ENCODE measurements at places on chromosomes 13 and 19.

DNA sequence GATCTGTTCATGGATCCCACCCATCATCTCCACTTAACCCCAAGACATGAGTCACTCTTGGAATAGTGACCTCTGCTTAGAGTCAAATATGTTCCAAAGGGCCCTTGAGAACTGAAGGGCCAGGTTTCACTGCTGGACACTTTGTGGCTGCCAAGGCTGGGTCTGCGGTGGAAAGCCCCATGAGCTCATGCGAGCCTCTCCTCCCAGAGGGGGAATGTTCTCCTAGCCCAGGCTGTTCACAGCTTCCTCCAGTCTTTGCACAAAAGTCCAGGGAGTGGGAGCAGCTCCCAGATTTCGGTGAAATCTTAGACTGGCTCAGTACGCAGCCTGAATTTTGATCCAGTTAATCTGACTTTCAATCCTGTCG, 732 bp upstream of the DCLK1 start:
- H3K27ac ChIP-seq = no peak overlapping the region
- H3K36me3 ChIP-seq = no peaks in the 10 kb centered on the region
- H3K4me1 ChIP-seq = no peaks in the 10 kb centered on the region
- no peak for DNase-seq
- no peak overlapping the region for H3K4me3 ChIP-seq
- H3K27me3 ChIP-seq = peaks cover 30% of the 10 kb centered on the region

DNA sequence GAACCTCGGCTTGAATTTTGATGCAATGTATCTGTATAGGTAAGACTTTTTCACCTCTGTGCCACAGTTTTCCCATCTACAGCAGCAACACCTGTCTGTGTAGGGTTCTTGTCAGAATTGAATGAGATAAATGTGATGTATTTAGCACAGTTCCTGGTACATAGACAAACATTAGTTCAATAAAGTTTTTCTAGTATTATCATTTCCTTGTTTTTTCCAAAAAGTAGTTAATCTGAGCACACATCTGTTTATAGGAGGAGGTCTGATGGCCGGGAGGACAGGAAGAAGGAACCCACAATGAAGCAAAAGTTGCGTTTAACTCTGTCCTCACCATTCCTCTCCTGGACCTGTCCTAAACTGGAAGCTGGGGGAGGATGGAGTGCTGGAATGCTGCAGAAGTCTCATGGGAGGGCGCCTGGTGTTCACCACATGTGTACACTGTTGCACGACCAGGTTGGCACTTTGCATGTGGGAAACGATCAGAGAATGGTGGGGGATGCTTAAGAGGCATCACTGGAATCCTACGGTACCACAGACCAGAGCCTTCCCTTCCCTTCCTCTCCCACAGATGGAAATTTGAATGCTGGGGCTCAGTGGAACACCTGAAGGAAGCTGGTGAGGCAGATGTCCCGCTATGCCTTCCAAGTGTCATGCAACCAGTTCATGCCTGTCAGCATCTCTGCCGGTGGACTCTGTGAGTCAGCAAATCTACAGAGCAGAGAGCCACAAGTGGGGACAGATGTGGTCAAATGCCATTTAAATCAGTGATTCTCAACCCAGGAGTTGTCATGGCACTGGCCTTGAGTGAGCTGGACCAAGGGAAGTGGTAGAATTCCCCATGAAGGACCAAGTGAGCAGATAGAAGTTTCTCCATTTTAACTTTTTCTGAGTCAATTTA, 315.6 kb downstream of the DLEU7 start:
- H3K4me3 ChIP-seq = no peak overlapping the region
- H3K4me1 ChIP-seq = peaks cover 36% of the 10 kb centered on the region
- H3K27ac ChIP-seq = no peak overlapping the region
- H3K36me3 ChIP-seq = no peaks in the 10 kb centered on the region

GRCh38 chr13:57627663-57628062, 3.9 kb upstream of the PCDH17 start:
- no peak overlapping the region for H3K4me3 ChIP-seq
- H3K27me3 ChIP-seq = peaks cover 44% of the 10 kb centered on the region
- peaks cover 19% of the 10 kb centered on the region for H3K4me1 ChIP-seq
- no peak for DNase-seq

DNA sequence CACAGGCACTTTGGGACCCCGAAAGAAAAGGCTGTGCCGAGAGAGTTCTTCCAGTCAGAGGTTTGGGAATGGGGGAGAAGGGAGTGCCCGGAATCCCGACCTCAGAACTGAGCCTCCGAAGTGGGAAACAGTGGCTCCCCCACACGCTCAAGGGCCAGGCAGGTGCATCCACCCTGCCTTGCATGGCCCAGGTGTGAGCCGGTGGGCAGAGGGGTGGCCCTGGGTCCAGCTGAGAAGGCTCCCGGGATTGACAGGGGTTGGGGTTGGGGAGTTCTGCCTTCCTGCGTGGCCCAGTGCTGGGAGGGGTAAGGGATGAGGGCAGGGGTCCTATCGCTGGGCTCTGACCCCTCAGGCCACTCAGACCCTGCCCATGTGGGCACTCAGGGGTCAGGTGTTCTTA, 163.5 kb upstream of the TUBA3C start:
- H3K4me3 ChIP-seq = peak overlapping the region; percentile 67
- peaks cover 3% of the 10 kb centered on the region for H3K4me1 ChIP-seq
- H3K36me3 ChIP-seq = no peaks in the 10 kb centered on the region
- no peak overlapping the region for H3K27ac ChIP-seq
